ENCODE measurements at places on chromosomes 4 and X. TPM values are rescaled to one million over a fixed set of nuclear protein-coding genes. Genes with fewer than 3 reads are reported as not detected.

Gene GAGE1
- total RNA-seq: not detected

Gene DCAF4L1
- not detected for total RNA-seq

Gene IL9R
- total RNA-seq: not detected

Gene CT55
- not detected for total RNA-seq

Gene DDX53
- total RNA-seq: not detected

Gene EGF
- not detected for total RNA-seq

Gene PSAPL1
- total RNA-seq: 0.47 TPM

Gene CXCL3
- total RNA-seq: 4.9 TPM

Gene MAOB
- total RNA-seq: 0.47 TPM

Gene SORBS2
- total RNA-seq: 6.6 TPM

Gene CT45A3
- total RNA-seq: not detected

Gene ZFP92
- total RNA-seq: 0.58 TPM

Gene CXorf51A
- not detected for total RNA-seq

Gene SATL1
- not detected for total RNA-seq

Gene GABRQ
- total RNA-seq: not detected

Gene TMLHE
- 15.2 TPM for total RNA-seq

Measured in pericardium fibroblast (primary cell).